Body of pancreas (tissue), 4 donors: ENCODE measurements at places on chromosomes 13 and 19. TPM values are rescaled to one million over a fixed set of nuclear protein-coding genes. Genes with fewer than 3 reads are reported as not detected.
A peak's percentile ranks its signal among the peaks of the same experiment; 100 is the strongest.

DNA sequence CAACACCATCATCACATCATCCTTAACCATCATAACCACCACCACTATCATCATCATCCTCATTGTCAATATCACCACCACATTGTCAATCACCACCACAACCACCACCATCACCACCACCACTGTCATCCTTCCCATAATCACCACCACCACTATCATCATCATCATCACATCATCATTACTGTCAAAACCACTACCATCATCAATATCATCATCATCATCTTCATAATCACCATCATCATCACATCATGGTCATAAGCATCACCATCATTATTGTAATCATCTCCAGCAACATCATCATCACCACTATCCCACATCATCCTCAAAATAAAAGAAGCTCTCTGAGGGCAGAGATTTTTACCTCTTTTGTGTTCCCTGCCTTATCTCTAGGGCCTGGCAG, 52.2 kb downstream of the MBD3L1 start:
- no peak overlapping the region for H3K27ac ChIP-seq
- H3K4me1 ChIP-seq: no peaks in the 10 kb centered on the region
- H3K36me3 ChIP-seq: no peaks in the 10 kb centered on the region
- no peak overlapping the region for H3K4me3 ChIP-seq
- no peaks in the 10 kb centered on the region for H3K27me3 ChIP-seq

The GPC5 gene
- total RNA-seq: not detected

DNA sequence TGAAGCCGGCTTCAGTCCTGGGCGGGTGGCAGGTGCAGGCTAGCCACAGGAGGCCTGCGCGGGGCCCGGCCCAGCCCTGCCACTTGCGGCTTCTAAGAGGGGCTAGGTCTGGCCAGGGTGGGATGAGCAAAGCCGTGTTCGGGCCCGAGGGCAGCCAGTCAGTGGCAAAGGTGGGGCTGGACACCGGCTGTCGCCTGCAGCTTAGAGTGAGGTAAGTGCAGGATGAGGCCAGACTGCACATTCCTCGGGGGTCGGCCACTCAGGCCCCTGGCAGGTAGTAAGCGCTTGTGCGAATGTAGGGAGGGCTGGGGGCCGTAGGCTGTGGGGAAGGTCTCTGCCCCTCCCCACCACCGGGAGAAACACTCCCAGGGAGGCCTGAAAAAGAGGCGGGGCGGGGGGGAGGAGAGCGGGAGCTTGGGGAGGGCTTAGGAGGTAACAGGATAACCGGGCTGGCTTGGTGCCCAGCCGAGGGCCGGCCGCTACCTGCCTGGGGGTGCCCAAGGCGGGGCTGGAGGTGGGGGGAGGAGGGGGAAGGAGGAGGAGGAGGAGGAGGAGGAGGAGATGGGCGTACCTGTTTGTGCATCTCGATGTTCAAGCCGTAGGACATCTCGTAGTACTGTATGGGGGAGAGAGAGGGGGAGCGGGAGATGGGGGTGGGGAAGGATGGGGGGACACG, 6.4 kb downstream of the TLE5 start:
- peaks cover 8% of the 10 kb centered on the region for H3K36me3 ChIP-seq
- peak; percentile 92 for DNase-seq
- no peak overlapping the region for H3K4me3 ChIP-seq
- H3K27ac ChIP-seq: peak overlapping the region; percentile 84

DNA sequence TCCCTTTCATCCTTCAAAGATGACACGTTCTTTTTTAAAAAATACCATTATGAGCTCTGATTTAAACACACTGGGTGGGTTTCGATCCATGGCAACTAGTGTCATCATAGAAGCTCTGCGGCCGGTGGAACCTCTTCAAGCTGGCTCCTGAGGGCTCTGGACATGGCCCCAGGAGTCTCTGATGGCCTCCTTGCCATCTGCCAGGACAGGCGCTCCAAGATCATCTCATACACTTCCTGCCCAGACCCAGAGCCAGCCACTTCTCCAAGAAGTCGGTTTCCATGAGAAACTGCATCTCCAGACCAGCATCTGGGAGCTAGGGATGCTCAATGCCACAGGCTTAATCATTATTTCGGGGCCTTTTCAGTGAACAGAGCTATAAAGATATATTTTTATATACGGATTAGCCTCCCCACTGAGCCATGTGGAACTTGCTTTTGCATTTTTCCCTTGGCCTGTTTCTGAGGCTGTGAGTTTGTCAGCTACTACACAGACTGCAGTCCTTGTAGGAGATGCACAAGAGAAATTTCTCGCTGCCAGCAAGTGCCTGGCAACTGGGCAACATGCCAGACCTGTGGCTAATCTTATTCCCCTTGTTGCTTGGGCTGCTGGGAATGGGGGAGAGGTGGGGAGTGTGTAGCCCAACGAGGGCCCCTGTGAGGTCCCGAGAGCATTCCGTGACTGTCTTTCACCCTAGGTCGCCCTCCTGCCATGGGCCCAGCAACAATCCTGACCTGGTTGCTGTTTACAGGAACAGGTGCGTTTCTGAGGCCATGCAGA, 15.9 kb downstream of the SUGP1 start:
- no peaks in the 10 kb centered on the region for H3K27me3 ChIP-seq
- no peak overlapping the region for H3K27ac ChIP-seq
- no peak for DNase-seq

- H3K36me3 ChIP-seq: no peaks in the 10 kb centered on the region
- no peak overlapping the region for H3K4me3 ChIP-seq
- DNase-seq: no peak
- no peaks in the 10 kb centered on the region for H3K4me1 ChIP-seq
Measured at GRCh38 chr19:8673276-8673891, 25.2 kb downstream of the ACTL9 start.

DNA sequence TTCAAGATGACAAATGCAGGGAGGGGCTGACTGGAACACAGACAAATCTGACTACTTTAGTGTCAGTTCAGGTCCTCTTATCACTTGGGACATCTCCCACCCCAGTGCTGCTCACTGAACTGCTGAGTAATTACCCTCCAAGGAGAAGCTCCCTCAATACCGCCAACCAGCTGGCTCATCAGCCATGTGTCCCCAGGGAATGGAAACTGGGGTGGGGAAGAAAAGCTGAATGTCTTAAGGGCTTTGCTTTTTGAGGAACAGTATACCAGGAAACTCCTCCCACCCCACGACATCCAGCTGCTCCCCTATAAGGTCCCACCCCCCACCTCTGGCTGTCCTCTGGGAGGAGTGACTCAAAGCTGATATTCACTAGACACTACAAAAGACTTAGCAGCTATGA, 2.0 kb downstream of the ZNF823 start:
- H3K4me3 ChIP-seq: no peak overlapping the region
- DNase-seq: no peak
- no peaks in the 10 kb centered on the region for H3K36me3 ChIP-seq
- H3K27me3 ChIP-seq: no peaks in the 10 kb centered on the region

The AXL gene
- 15.0 TPM for total RNA-seq

DNA sequence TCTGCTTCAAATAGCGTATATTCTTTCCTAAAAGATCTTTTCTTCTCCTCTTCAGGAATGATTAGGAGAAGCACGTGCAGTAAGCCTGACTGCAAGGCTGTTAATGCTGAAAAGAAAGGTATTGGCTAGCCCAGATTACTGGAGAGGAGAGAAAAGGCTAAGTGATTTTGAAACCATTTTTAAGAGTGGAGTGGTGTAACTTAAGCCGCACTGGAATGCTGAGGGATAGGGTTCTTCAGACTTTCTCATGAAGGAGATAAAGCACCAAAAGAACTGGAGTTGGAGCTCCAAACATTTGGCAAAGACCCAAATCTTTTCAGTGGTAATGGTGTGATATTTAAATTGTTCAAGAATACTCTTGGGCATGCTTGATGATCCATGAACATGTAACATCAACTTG, 388.3 kb downstream of the COG6 start:
- H3K27ac ChIP-seq: no peak overlapping the region
- H3K4me3 ChIP-seq: no peak overlapping the region
- no peaks in the 10 kb centered on the region for H3K27me3 ChIP-seq
- H3K36me3 ChIP-seq: no peaks in the 10 kb centered on the region
